ENCODE measurements at places on chromosomes 6 and 20.

DNA sequence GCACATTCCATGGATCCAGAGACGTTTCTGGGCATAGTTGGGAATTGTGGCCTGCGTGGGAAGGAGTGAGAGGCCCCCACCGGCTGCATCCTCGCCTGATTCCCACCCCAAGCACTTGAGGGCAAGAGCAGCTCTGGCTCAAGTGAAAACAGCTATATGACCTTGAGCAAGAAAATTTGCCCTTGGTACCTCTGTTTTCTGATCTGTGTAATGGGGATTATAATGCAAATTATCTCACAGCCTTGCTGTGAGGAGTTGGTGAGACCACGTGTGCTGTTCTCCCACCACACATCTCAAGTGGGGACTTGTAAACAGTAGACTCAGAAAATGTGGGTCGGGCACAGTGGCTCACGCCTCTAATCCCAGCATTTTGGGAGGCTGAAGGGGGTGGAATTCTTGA, 602 bp downstream of the TGM6 start:
- no peak for DNase-seq

GRCh38 chr20:39829256-39829655, 859.8 kb downstream of the MAFB start:
- DNase-seq, result peak; percentile 43

DNA sequence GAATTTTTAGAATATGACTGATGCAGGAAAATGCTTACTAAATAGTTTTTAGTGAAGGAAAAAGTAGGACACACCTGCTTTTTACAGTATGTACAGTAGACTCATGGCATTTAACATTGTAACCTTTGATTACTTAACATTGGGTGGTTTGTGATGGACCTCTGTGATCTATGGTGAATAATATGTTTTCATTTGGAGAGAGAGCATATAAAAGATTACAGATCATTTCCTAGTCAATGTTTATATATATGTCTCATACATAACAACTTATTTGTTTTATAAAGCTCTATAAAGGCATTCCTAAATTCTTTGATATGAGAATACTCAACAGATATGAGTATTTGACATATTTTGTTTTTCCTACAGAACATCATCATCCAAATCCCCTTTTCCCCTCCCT, 129.3 kb upstream of the PDE7B start:
- no peak for DNase-seq

DNA sequence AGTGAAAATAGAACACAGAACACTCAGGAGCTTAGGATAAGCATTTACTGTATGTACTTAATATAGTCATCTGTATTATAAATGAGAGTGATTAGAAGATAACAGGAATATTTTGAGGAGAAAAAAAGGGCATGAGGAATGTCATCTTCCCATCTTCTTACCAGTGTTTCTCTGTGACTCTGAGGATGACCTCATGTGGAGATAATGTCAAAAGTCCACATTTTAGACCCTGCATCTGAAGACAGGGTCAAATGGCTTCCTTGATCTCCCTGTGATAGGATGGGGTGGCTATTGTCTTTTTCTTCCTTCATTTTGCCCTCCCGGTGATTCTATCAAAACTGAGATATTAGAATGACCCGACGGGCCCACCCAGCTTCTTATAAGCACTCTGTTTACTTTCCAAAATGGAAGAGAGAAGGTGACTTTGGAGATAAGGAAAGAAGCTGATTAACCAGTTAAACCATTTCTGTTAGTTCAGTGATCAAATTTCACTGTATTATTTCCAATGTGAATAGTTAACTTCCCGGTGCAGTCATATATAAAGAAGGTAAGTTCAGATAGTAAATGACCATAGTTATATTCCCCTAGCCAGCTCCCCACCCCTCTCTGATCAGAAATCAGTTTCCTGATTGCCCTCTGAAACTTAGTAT, 115.7 kb upstream of the SALL4 start:
- no peak for DNase-seq

DNA sequence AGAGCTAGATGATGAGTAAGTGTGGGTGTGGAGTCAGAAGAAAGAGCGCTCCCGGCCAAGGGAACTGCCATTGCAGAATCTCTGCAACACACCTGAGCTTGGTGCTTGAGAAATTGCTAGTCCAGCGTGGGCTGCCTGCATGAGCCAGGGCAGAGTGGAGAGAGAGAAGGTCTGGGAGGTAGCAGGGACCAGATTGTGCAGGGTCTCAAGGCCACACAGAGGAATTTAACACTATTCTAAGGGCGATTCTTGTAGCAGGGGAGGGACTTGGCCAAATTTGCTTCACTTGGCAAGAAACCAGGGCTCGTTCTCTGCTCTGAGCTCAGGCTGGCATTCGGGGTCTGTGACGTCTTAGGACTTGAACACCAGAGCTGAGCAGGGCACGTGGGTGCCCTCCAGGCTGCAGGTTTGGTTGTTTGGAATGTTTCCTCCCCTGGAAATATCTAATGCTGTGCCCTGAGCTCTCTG, 53.5 kb downstream of the BCAS4 start:
- DNase-seq, result peak; percentile 16

DNA sequence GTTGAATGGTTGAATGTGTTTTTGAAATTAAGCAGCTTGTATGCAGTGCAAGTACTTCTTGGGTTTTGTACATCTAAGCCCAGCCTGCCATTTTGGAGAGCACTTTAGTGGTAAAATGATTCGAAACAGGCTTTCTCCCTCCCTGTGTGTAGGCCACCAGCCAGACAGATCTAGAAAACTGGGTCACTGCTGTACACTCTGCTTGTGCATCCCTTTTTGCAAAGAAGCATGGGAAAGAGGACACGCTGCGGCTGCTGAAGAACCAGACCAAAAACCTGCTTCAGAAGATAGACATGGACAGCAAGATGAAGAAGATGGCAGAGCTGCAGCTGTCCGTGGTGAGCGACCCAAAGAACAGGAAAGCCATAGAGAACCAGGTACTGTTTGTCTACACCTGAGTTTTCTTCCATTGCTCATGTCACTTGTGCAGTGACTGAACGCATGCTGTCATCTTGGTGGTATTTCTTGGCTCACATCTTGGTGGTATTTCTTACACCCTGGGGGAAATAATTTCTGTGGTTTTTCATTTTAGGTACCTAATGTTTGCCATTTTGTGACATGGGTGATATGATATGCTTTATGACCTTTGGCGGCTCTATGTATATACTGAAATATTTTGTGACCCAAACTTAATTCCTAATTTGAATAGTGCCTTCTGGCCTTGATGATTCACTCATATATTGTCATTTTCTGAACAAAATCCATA, 115.7 kb upstream of the CLDN20 start:
- no peak for DNase-seq

GRCh38 chr6:135181333-135182070, 394 bp downstream of the MYB start:
- DNase-seq, result peak; percentile 22

DNA sequence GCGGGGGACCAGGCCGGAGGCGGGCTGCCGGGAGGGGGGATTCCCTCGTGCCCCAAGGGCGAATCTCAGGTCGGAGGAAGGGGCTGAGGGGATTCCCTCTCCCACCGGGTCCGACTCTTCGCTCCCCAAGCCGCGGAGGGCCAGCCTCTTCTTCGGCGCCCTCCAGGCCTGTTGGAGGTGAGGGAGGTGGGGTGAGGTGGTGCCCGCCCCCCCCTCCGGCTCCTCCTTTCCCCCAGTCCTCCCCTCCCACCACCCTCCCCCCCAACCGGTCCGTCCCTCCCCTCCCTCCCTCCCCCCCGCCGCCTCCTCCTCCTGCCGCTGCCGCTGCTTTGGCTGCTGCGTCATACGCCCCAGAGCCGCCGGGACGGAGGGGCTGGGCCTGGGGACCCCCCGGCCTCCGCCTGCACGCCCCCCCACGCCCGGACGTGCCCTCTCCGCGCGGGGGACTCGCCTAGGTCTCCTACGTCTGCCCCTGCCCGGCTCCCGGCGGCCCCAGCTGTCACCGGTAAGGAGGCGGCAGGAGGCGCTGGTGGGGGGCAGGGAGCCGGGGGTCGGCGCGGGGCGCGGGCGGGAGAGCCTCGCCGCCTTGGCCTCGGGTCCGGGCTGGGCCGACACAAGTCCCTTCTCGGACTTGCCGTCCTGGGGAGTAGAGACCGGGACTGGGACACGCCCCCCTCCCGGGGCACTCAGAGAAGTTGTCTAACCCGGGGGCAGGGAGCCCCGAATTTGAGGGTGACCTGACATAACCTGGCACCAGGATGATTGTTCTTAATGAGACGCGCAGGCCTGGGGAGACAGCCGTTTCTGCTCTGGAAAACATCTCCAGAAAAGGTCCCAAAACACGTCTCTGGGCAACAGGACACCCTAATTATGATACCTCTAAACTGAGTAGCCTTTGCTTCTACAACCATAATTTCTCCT, at the start of gene PHF1:
Gene PHF1 (plus strand): TSS at position 304 of the 921 bp plus-strand sequence. CDS start 1,250 bp downstream, outside the sequence.
- no peak for DNase-seq

Measured in astrocyte of the spinal cord (primary cell).